ENCODE measurements at places on chromosomes 7 and 10.

DNA sequence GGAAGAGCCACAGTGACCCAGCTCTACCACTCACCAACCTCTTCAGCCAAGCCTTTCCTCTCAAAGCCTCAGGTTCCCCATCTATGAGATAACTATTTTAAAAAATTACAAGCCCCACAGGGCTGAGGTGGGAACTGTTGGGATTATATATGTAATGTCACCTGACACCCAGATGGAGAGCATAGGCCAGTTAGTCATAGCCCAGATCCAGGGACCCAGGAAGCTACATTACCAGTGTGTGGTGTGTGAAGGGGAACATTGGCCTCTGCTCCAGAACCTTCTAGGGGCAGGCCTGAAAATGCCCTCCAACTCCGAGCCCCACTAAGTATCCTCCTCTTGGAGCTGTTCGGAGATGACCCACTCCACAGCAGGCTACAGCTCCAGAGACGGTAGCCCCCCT is 162.4 kb downstream of the NRF1 start:
- DNase-seq: no peak

DNA sequence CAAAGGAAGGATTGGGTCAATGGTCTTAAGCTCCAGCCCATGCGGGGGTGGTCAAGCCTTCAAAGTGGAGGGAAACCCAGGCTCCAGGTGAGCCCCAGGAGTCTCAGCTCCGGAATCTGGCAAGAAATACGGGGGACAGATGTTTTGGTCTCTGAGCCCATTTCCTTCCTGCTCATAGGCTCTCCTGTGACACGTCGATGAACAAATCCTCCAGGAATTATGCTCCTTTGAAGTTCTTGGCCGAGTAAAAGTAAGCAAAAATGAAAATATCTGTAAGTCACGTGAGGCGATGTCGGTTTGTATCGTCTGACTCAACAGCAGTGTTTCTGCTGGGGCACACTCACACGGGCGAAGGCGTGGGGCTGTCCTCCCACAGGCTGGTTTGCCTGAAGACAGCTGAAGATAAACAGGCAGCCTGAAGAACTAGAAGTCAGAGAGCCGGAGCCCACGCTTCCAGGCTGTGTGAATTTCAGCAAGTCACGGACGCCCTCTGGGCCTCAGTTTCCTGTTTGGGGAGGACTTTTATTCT is 52.6 kb upstream of the SMNDC1 start:
- DNase-seq: no peak

GRCh38 chr10:103120977-103121735 is 71.9 kb downstream of the NT5C2 start:
- DNase-seq: no peak

- DNase-seq: no peak
These were observed 601.3 kb downstream of the PARD3 start for GRCh38 chr10:34213805-34214197.

GRCh38 chr7:126699707-126700106 is 553.0 kb downstream of the GRM8 start:
- no peak for DNase-seq

GRCh38 chr10:77244286-77244685 is 393.3 kb downstream of the KCNMA1 start:
- DNase-seq: no peak

DNA sequence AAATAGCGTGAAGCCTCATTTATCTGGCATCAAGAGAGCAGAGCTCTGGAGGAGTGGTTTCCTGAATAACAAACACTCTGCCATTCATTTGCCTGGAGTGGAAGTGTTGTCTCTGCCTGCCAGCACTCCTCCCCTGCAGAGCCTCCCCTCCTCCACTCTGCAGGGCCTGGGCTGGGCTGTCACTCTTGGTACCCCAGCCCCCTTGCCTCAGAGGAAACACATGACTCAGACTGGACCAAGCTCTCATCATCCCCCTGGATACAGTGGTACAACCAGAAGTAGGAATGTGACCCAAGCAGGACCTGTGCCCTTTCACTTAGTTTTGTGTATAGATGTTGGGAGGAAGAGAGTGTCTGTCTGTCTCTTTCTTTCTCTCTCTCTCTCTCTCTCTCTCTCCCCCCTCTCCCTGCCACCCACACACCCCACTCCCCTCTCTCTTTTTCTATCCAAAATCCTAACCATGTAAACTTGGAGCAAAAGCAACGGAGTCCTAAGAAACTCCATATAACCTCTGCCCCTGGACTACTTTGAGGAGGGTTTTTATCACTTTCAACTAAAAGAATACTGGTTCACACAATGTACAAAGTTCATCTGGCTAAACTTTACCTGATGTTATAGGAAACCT is 43.9 kb downstream of the DOCK4 start:
- no peak for DNase-seq

GRCh38 chr7:7944619-7945282 is 23.8 kb upstream of the GLCCI1 start:
- DNase-seq: peak; percentile 16

DNA sequence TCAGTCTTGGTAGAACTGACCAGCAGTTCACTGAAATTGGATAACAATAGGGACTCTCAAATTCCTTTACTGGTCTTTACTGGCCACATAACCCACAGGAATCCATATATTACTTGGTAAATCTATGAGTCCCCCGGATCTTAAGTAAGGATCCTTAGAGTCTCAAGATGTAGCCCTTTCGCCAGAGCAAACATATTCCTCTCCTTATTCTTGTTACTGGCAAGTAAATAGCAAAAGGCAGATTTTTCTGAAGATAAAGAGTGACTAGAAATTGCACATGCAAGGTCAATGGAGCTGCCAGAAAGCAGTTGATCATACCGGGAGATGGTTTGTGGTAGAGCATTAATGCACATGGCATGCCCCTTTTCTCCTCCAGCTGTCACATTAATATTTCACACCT is 283.0 kb downstream of the HDAC9 start:
- no peak for DNase-seq

DNA sequence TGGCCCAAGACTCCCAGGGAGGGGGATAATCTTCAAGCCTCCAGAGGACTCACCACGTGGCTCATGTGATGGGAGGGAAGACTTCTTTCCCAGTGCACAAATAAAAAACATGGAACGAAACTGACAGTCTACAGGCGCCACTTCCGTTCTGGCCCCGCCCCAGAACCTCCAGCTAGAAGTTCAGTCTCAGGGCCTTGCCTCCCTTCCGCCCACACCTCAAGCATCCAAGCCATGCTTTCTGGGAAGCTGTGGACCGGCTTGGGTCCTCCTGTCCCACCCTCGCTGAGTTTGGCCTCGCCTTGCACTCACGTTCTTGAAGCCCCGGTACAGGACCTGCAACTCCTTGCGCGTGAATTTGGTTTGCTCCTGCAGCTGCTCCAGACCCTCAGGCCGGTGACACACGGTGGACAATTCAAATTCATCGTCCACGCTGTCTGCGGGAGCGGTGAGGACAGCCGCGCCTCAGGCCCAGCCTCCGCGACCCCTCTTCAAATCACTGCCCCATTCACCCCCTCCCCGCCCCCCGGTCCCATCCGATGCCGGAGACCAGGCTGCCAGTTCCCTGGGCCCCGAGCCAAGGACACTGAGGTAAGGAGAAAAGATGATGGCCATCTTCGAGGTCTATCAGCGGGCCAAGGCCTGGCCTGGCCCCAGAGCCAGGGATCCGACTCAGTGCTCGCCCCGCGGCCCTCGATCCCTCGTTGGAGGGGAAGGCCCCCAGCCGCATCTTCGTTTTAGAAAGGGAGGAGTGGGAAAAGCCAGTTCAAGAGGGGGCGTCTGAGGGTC is 10.7 kb upstream of the OGA start:
- no peak for DNase-seq

GRCh38 chr7:45048748-45049147 is 40.0 kb downstream of the NACAD start:
- no peak for DNase-seq

GRCh38 chr10:77836299-77836820 is 90.2 kb downstream of the DLG5 start:
- peak; percentile 80 for DNase-seq

Data from hematopoietic multipotent progenitor cell treated with erythropoietin and hydrocortisone succinate and interleukin-3 and kit ligand, for 6 days (in vitro differentiated cells).